GM23338 (cell line): ENCODE measurements at places on chromosomes 16 and 17. TPM values are rescaled to one million over a fixed set of nuclear protein-coding genes. Genes with fewer than 3 reads are reported as not detected.

PRKCB gene
- total RNA-seq = 9.2 and 16.4 TPM in 2 replicates

SKAP1 gene
- not detected in 2 replicates for total RNA-seq

DNA sequence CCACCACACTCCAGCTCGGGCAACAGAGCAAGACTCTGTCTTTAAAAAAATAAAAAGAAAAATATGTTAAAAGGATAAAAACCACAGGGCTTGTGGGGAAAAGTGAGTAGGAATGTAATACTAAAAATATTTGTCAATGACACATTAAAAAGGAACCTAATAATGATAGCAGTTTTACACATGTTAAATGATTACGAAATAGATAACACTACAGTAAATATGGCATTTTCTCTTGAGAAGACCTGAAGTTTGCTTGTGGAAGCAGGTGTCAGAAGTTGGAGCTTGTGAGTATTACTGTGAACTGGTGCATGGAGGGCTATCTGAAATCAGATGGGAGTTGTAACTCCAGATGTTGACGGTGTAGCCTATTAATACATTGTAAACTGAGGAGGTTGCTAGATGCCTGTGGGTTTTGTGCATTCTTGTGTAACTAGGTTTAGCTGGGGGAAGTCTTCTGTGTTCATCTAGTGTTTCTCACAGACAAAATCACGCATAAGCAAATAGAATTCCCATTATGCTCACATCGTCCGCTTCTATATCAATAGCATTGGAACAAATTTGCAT is 44.2 kb upstream of the CLEC18A start:
- no peak for DNase-seq

GRCh38 chr16:51009359-51009758 is 141.7 kb downstream of the SALL1 start:
- DNase-seq = no peak

GRCh38 chr16:57069053-57069452 is 23.3 kb upstream of the CPNE2 start:
- no peak for DNase-seq

- DNase-seq = no peak
These were observed at the start of gene CCL17 for GRCh38 chr16:57403965-57404817. CCL17 (plus strand) TSS chr16:57404767; CDS start chr16:57413933, 9,166 bp downstream.

- DNase-seq = no peak
These were observed 2.0 kb downstream of the TBC1D10B start for GRCh38 chr16:30368122-30368791.

SLC6A2 gene
- total RNA-seq = 0.27 and 0.35 TPM in 2 replicates

CISD3 gene
- total RNA-seq = 0.94 and 3.4 TPM in 2 replicates

BCL6B gene
- total RNA-seq = 4.2 and 4.5 TPM in 2 replicates

HID1 gene
- total RNA-seq = 6.3 and 8.7 TPM in 2 replicates

- DNase-seq = peak; percentile 53
These were observed at the start of gene NHERF2 for GRCh38 chr16:2026461-2027023. NHERF2 (plus strand) TSS chr16:2026902; CDS start chr16:2027006, 104 bp downstream.

GRCh38 chr16:85010931-85011845 is at the start of gene ZDHHC7:
ZDHHC7 (minus strand) TSS chr16:85011535; CDS start chr16:84990618, 20,917 bp downstream.
- DNase-seq = peak; percentile 93

GRCh38 chr17:69404399-69404798 is 10.1 kb upstream of the MAP2K6 start:
- DNase-seq = no peak

DNA sequence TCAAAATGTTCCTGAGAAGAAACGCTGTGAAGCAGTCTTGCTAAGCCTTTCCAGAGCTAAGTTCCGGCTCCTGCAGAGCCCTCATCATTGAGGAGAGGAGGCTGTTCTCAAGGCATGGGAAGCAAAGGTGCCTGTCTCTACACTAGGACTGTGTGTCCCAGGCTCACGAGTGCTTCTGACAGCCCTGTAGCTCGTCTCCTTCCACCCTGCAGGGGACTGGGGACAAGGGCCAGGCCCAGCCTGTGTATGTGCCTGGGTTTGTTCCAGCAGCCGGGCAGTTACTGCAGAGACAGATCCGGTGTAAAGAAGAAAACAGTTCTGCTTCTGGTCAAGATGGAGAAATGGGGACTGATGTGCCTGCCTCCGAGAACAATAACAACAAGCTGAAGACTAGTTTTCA is 156.0 kb downstream of the ENGASE start:
- no peak for DNase-seq
